ENCODE measurements at places on chromosomes 5 and 9. TPM values are rescaled to one million over a fixed set of nuclear protein-coding genes. Genes with fewer than 3 reads are reported as not detected.

Gene STPG3
- total RNA-seq: not detected

Gene LRRC19
- not detected for total RNA-seq

DNA sequence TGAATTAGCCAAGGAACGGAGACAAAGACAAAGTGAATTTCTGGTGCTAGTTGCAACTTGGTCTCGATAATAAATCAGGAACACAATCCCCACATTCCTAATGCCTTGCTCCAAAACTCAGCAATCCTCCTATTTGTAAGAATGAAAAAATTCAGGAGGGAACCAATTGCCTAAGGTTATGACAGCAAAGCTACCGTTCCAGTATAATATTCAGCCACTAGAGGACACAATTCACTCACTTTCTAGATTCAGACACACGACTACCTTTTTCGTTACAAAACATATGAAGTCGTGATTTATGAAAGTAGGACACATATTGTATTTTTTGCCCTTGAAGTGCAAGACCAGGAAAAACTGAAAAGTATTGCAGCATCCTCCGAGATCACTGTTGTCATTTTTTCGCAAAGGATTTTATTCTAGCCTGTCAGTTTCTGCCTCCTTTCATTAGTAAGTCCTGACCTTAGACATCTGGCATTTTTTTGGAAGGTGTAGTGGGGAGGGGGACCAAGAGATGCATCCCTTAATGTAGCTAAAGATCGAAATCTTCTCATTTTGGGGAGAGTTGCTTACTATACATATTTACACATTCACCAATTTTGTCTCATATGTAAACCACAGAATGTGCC is 133.1 kb downstream of the DOCK8 start:
- DNase-seq: peak; percentile 17

- peak; percentile 80 for DNase-seq
Measured at GRCh38 chr9:32603914-32604852, 31.2 kb upstream of the NDUFB6 start.

- no peak for DNase-seq
Measured at GRCh38 chr5:178438796-178439195, 151.4 kb downstream of the COL23A1 start.

- no peak for DNase-seq
Measured at GRCh38 chr9:106712279-106712678, 150.7 kb upstream of the ZNF462 start.

DNA sequence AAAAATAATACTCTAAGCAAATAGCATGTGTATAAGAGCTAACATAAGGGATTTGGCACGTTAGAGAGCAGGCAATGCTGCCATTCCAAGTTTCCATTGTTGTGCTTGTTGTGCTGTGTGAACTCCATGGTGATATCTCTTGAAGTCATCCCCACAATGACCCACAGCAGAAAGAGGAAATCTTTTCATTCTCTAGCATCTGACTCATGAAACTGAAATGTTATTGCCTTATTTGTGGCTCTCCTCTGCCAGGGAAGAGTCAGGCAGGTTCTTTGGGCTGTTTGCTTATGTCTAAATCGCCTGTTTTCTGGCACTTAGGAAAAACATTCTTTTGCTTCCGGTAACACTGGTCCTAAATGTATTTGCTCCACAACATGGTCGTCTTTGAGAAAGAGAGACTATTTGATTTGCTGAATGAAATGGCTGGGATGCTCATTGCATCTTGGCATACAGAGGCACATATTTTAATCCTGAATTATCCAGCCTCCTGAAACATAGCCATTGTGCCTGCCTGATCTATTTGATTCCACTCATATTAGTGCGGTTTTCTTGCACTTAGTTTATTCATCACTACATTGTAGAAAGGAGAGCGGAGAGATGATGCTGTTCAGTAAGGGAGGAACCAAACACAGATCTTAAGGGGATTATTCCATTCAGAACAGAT is 188.8 kb downstream of the CSNK1G3 start:
- DNase-seq: peak; percentile 99

Measured in astrocyte (in vitro differentiated cells and primary cell).